ENCODE measurements at places on chromosomes 12 and 14.

- no peak for DNase-seq
These were observed 7.3 kb downstream of the SCYL2 start for GRCh38 chr12:100274291-100274690.

- DNase-seq: no peak
These were observed 39.5 kb downstream of the PPM1H start for GRCh38 chr12:62895351-62895877.

- DNase-seq: no peak
These were observed 31.2 kb upstream of the OAS1 start for GRCh38 chr12:112875608-112876007.

DNA sequence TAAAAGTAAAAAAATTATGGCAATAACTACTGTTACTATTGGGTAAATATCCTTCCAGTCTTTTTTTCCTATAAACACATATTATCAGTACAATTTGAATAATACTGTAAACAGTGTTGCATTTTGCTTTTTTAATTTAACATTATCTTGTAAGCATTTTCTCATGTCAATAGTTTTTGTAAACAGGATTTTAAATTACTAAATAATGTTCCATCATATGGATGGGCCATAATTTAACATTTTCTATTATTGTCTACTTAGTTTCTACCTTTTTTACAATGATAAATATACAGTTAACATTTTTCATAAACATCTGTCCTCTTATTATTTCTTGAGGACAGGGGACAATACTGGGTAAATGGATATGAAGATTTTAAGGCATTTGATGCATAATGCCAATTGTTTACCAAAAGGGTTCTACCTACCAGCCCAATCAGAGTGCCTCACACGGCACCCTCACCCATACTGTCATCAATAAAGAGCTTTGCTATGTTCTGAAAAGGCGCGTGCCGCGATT is 759 bp upstream of the ACVR1B start:
- no peak for DNase-seq

GRCh38 chr14:75427482-75428229 is at the start of gene JDP2:
Gene JDP2 (plus strand): TSS chr14:75428022. CDS start chr14:75437921, 9,899 bp downstream.
- peak; percentile 76 for DNase-seq

All from AML-193 (cell line).